ENCODE measurements at places on chromosomes 11 and 22.

GRCh38 chr11:119531623-119532022 lies 108.7 kb upstream of the THY1 start:
- no peak for DNase-seq

GRCh38 chr11:4064278-4064955 lies 30.2 kb upstream of the RRM1 start:
- no peak for DNase-seq

DNA sequence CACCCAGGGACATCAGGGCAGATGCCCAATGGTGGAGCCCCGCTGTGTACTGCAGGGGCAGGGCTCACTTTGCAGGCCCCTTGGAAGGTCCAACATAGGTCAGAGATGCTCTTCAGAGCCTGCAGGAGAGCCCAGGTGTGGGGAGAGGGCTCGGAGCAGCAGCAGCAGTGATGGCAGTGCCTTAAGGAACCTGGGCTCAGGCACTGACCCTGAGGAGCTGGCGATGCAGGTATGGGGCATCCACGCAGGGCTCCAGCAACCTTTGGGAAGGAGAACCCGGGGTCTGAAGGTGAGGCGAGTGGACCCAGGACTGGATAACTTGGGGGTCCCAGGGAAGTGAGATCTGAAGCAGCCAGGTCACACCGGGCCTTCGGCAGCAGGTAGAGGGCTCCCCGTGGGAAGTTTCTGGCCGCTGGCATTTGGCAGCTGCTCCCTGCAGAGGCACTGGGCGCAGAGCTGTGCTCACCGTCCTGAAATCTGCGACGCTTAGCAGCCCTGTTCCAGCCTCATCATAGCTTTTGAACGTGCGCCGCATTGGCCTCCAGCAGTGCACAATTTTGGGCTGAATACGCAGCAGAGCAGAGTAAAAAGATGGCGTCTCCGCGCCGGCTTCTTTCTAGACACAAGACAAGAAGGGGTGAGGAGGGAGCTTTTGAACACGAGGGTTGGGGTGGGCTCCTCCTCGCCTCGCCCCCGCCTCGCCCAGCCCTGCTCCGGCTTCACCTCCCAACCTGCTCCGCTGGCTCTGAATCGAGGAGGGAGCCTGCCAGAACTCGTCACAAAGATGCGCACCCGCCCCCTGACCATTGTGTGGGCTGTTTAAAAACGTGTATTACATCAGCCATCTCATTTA lies 118.8 kb downstream of the MPPED1 start:
- no peak for DNase-seq

DNA sequence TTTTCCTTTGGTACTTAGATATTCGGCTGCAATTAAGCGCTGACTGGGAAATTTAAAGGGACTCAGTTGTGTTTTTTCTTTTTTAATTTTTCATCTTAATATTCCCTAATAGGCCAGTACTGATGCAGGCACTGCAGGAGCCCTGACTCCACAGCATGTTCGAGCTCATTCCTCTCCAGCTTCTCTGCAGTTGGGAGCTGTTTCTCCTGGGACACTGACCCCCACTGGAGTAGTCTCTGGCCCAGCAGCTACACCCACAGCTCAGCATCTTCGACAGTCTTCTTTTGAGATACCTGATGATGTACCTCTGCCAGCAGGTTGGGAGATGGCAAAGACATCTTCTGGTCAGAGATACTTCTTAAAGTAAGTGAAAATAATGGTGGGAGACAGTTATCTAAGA lies 3.8 kb downstream of the YAP1 start:
- no peak for DNase-seq

DNA sequence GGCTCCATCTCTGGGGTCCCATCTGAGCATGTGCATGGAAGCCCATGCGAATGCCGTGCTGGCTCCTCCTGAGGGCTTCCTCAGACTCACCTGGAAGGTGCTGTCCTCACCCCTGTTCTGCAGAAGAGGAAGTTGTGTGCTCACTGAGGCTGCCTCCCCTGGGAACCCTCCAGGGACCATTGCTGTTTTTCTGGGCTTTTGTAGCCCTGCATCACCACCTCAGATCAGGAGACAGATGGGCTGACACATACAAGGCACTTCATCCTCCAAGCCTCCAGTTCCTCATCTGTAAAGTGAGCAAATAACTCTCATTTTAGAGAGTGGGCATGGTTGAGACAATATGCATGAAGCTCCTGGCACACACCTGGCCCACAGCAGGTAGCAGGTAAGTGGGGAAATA lies 12.1 kb upstream of the LRRC32 start:
- DNase-seq, result no peak

DNA sequence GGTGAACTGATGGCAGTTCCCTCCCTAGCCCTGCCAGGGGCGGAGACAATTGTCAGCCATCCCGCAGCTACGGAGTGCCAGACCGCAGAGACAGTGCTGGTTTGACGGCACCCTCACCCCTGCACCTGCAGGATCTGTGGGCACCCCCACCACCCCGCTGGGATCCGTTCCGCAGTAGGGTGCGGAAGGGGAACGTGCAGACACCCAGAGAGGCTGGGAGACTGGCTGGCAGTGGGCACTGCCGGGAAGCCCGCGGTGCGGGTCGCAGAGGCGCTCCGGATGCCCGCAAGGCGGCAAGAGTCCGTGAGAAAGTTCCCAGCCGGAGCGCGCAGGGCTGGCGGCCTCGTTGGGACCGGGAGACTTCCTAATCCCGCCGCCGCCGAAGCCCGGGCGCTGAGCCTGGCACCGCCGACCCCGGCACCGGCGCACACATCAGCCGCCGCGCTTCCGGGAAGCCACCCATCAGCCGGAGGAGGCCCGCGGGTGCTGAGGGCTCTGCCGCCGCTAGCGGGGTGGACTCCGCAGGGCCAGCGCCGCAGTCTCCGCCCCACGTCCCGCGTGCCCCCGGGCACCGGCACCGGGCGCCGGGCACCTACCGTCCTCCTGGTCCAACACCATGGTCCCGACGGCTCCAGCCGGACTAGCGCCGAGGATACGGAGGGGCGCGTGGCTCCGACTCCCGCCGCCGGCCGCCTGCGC lies 4.3 kb upstream of the LMO1 start:
- DNase-seq, result no peak

- DNase-seq, result no peak
Measured at GRCh38 chr11:70173018-70173417, 30.1 kb upstream of the FADD start.

- no peak for DNase-seq
Measured at GRCh38 chr11:870127-870413, 27.4 kb downstream of the TSPAN4 start.

GRCh38 chr11:135017296-135017695 lies 605.3 kb upstream of the B3GAT1 start:
- no peak for DNase-seq

- DNase-seq, result no peak
Measured at GRCh38 chr11:123196060-123196714, 1.1 kb upstream of the CLMP start.

DNA sequence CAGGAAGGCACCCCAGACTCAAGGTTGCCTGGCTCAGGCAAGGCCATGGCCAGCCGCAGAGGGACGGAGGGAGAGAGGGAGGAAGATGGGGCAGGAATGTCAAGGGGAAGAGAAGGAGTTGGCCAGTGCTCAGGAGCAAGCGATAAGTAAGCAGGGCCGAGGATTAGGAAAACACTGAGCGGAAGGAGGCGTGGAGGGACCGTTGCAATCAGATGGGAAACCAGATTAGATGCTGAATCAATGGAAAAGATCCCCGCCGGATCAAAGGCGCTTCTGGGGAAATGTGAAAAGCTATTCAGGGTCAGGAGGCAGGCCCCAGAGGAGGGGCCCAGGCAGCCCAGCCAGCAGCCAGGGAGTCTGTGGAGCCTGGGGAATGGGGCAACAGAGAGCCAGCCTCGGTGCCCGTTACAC lies 26.6 kb upstream of the MYEOV start:
- DNase-seq, result no peak

- DNase-seq, result no peak
Measured at GRCh38 chr22:44816141-44816540, 63.8 kb downstream of the ARHGAP8 start.

GRCh38 chr11:124807201-124807600 lies 7.0 kb upstream of the MSANTD2 start:
- no peak for DNase-seq

DNA sequence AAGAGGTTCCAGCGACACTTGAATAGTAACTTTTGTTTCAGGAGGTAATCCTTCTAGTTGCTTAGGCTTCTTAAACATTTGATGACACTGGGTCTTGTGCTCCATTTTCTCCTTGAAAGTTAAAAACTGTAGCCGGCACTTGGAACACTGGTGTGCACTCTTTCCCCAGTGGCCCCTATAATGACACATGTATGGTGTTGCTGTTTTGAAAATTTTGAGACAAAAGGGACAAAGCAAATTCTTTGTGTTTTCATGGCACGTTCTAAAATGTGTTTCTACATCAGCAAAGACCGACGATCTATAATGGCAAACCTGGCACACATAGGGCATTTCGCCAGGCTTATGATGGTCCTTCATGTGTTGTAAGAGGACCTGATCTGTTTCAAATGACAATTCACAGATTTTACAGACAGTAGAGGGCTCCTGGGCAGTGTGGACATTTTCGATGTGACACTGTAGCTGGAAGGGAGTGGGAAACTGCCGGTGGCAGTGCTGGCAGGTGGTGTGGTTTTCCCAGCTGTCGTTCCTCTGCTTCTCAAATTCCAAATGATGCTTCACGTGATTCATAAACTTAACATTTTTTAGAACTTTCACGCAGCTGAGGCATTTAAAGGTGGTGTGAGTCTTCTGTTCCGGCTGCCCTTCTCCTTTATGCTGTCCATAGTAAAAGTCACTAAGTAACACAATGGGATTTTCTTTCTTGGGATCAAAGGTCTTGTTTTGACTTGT lies 20.5 kb downstream of the ZNF280B start:
- DNase-seq, result no peak

- DNase-seq, result no peak
Measured at GRCh38 chr11:19055016-19055415, 5.5 kb downstream of the MRGPRX2 start.

DNA sequence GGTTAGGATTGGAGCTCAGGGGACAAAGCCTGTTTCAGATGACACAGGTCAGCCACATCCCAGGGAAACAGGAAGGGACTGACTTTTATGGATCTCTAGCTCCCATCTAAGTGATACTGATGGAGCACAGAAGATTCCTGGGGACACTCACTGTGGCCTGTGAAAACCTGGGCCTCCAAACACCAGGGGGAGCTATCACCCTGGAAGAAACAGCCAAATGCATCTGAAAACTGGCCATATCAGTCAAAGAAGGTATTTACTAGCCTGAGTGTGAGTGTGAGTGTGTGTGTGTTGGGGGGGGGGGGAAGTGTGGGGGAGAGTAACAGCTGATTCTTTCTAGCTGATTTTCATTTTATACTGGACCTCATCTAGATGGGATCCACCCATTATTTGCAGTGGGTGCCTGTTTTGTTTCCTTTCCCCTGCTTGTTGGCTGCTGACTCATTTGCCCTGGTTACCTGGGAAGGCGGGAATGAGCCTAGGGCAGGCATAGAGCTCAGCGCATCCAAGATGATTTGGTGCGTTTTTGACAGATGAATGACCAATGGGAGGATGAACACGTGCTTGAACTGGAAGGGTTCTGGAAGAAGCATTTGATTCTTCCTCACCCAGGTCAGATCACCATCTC lies 284.0 kb downstream of the KIRREL3 start:
- DNase-seq, result peak; percentile 57

- DNase-seq, result peak; percentile 9
Measured at GRCh38 chr11:8604078-8604723, 10.2 kb upstream of the STK33 start.

DNA sequence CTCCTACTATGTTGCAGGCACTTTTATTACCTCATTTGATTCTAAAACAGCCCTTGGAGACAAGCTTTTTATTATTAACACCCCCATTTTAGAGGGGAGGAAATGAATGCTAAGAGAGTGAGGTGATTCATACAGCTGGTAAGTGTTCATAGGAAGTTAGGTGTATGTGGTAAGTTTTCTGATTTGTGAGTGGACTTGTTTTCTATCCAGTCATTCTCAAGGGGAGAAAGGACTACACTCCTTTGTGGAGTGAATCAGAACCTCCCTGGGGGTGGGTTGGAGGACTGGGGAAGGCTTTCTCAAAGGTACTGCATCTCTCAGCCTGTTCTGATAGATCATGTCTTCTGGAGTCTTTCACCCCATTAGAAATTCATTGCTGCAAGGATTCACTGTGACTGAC lies 23.5 kb downstream of the PKNOX2 start:
- DNase-seq, result no peak

- no peak for DNase-seq
Measured at GRCh38 chr11:105070306-105070705, 25.2 kb upstream of the CARD16 start.

DNA sequence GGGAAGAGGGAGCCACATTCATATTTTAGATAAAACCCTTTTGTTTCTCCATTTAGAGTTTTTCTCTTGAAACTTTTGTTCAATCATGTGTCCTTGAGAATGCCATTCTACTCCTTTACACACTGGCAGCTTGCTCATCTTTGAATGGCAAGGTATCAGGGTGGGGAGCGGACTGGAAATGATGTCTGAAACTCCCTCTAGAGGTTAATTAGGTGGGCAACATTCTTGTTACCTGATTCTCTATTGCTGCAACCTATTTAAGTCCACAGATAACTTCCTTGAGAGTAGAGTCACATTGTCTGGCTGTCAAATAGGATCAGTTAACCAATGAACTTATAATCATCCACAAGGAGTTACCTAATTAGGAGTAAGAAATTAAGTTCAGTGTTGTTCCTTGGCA lies 533.6 kb upstream of the API5 start:
- DNase-seq, result no peak

GRCh38 chr22:27416511-27417420 lies 384.8 kb downstream of the MN1 start:
- no peak for DNase-seq

GRCh38 chr22:19630614-19631013 lies 83.7 kb upstream of the SEPTIN5 start:
- no peak for DNase-seq

GRCh38 chr11:95229199-95229992 lies 1.6 kb downstream of the SESN3 start:
- DNase-seq, result no peak

GRCh38 chr11:122981388-122982264 lies at the start of gene BSX:
TSS of gene BSX (minus strand) at chr11:122981834. CDS start at chr11:122981671, 163 bp downstream.
- DNase-seq, result peak; percentile 30

GRCh38 chr22:22485524-22485923 lies 23.0 kb downstream of the ZNF280B start:
- DNase-seq, result no peak

GRCh38 chr11:45922425-45923082 lies at the start of gene LARGE2:
TSS of gene LARGE2 (plus strand) at chr11:45922656. CDS start at chr11:45922883, 227 bp downstream.
- DNase-seq, result no peak

Data from immature natural killer cell (primary cell).